ENCODE measurements at places on chromosomes 16 and 17.
A peak's percentile ranks its signal among the peaks of the same experiment; 100 is the strongest.

GRCh38 chr17:13797863-13798262 is 196.1 kb upstream of the HS3ST3A1 start:
- no peak for DNase-seq

DNA sequence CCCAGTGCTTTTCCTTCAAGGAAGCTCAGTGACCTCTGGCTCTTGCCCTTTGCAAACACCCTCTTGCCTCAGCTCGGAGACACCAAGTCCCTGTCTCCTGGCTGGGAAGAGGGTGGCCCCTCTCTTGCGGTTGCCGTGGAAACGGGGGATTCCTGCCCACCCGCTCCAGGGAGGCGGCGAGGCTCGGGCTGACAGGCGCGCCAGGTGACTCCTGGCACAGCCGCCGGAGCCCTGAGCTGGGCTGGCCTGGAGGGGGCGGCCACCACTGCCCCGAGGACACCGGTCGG is 71.4 kb downstream of the ABR start:
- no peak for DNase-seq

DNA sequence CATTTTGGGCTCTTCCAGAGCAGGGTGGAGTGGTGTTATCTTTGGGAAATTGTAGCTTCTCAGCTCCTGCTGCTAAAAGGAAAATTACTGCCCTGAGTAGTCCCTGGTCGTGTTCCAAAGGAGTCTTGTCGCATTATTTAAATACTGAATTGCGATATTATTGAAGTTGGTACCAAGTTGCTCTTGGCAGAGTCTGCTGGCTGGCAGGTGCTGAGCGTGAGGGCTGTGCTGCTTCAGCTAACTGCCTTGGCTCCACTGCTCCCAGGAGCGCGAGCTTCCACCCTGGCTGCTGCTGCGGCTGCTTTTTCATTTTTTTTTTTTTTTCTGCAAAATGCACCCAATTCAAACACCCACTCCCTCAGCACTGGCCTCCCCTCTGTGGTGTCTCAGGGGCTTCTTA is 289.8 kb downstream of the MAF start:
- no peak for DNase-seq

DNA sequence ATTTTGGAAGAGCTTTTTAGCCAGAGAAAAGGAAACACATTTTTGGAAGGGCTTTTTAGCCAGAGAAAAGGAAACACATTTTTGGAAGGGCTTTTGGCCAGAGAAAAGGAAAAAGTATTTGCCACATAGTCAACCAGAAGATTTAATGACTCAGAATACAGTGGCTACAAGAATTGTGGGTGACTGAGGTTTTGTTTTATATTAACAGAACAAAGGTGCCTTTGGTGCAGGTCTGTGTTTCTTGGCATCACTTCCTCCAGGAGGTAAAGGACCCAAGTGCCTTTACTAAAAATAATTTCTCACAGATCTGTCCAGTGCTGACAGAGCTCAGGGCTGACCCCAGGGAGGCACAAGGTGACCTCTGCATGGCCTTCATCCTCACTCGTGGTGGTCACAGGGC is 363.1 kb downstream of the CA10 start:
- no peak for DNase-seq

DNA sequence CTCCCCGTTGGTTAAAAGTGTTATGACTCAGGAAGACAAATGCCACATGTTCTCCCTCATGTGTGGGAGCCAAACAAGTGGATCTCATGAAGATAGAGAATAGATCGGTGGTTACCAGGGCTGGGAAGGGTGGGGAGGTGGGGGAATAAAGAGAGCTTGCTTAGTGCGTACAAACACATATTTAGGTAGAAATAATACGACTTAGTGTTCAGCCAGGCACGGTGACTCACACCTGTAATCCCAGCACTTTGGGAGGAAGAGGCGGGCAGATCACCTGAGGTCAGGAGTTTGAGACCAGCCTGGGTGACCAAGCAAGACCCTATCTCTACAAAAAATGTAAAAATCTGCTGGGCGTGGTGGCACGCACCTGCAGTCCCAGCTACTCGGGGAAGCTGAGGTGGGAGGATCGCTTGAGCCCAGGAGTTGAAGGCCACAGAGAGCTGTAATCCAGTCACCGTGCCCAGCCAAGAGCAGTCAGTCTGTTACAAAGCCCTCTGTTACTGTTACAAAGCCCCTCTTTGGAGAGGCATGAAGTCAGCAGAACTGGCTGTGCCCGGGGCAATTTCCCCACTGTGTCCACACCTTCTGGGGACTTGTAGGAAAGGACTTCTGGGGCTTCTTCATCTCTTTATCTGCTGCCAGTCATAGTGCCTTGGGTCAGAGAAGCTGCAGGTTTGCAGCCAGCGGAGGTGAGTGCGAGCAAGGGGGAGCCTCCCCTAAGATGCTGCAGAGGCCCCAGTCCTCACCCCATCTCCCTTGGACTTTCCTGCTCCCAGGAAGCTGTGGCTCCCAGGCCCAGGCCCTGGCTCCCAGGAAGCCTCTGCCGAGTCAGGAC is 4.3 kb upstream of the ALDH3A1 start:
- no peak for DNase-seq

DNA sequence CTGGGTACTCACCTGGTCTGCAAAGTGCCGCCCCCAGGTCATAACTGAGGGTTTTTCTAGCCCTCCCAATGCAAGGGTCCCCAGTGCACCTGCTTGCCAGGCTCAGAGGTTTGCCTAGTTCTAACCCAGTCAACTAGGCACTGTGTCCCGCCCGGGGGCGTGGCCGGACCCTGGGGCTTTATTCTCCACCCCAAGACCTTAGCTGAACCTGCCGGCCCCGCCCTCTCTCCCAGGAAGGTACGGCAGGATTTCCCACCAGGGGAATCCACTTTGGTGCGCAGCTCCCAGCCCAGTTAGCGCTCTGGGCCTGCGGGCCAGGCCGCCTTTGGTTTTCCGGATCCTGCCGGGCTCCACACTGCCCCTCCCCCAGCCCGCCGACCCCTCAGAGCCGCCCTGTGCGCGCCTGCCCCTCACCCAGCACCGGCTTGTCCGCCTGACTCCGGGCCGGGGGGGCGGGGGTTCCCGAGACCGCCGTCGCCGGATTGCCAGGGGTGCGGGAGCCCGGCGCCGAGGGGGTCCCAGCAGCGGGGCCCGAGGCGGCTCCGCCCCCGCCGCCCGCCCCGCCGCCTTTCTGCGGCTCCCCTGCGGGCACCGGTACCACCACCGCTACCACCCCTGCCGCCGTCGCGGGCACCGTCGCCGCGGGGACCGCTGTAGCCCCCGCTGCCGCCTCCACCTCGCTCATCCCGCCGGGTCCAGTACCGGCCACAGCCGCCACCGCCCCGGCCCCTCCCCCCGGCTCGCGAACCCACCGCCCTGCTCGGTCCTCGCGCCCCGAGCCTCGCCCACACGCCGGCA is 424 bp downstream of the YBX2 start:
- DNase-seq, result no peak

- no peak for DNase-seq
Observed at GRCh38 chr17:38879878-38880665, 10.2 kb downstream of the LASP1 start.

DNA sequence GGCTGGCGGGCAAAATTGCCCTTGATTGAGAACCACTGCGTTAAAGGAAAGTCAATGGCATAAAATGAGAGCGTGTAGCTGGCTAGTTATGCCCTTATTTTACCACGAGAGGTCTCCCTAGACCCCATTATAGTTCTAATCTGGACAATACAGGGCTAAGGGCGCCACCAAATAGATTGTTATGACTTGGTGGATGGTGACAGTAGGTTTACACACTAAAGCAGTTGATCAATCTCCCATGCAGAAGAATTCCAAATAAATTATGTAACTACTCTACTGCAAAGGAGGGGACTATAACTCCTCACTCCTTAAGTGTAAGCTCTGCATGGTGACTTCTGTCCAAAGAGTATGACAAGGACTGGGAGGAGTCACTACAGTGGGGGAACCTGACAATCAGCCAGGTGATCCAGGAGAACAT is 20.4 kb upstream of the YPEL2 start:
- peak; percentile 81 for DNase-seq

- DNase-seq, result peak; percentile 52
Observed at GRCh38 chr17:50865060-50865867, 890 bp downstream of the TOB1 start.

DNA sequence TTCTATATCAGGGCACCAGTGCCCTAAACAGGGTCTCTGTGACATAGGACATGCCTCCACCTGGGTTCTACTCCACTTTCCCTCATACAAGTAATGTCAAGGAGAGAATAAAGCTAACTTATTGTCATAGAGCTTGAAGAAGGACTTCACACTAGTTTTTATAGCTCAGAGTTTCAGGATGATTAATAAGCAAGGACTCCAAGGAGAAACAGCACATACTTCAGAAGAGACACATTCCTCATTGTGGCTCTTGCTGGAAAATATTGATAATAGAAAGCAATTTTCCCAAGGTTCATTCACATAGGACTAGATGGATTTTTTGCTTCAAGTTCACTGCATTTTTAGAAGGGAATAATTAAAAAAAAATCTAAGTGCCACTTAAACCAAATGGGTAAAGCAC is 133.3 kb downstream of the CA10 start:
- no peak for DNase-seq

DNA sequence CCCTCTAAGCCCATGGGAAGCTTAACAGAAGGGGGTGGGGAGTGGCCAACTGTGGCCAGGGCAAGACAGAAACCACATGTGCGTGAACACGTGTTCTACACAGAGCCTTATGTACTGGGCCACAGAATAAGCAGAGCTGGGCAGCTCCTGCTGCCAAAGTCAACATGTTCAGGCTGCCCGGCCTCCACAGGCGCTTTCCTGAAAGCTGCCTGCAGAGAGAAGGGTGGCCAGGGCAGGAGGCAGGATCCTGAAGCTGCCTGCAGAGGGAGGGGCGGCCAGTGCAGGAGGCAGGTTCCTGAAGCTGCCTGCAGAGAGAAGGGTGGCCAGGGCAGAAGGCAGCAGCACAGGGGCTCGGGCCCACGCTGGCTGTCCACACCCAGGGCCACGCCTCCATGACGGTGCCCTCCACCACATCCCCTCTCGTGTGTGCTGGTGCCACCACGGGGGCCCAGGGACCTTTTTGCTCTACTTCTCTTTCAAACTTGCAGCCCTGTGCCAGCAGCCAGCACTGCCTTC is 79.5 kb downstream of the ANKRD11 start:
- no peak for DNase-seq

DNA sequence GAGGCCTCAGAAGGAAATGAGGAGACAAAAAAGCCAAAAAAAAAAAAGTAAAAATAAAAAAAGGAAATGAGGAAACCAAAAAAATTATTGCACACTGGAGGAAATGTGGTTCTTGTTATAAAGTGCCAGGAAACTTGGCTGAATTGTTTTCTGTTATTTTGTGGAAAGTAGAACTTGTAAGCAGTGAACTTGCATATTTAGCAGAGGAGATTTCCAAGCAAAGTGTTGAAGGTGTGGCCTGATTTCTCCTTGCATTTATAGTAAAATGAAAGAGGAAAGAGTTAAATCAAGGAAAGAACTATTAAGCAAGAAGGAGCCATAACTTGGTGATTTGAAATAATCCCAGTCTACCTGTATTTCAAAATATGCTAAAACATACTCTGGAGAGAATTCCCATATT is 34.1 kb upstream of the CPPED1 start:
- DNase-seq, result no peak

GRCh38 chr17:6592173-6592572 is 35.8 kb upstream of the PITPNM3 start:
- no peak for DNase-seq

GRCh38 chr17:72622661-72623433 is 469.6 kb downstream of the SLC39A11 start:
- DNase-seq, result no peak

GRCh38 chr16:56610609-56611111 is 2.3 kb downstream of the MT2A start:
- DNase-seq, result no peak

- no peak for DNase-seq
Observed at GRCh38 chr16:84357191-84357651, 11.1 kb upstream of the ATP2C2 start.

DNA sequence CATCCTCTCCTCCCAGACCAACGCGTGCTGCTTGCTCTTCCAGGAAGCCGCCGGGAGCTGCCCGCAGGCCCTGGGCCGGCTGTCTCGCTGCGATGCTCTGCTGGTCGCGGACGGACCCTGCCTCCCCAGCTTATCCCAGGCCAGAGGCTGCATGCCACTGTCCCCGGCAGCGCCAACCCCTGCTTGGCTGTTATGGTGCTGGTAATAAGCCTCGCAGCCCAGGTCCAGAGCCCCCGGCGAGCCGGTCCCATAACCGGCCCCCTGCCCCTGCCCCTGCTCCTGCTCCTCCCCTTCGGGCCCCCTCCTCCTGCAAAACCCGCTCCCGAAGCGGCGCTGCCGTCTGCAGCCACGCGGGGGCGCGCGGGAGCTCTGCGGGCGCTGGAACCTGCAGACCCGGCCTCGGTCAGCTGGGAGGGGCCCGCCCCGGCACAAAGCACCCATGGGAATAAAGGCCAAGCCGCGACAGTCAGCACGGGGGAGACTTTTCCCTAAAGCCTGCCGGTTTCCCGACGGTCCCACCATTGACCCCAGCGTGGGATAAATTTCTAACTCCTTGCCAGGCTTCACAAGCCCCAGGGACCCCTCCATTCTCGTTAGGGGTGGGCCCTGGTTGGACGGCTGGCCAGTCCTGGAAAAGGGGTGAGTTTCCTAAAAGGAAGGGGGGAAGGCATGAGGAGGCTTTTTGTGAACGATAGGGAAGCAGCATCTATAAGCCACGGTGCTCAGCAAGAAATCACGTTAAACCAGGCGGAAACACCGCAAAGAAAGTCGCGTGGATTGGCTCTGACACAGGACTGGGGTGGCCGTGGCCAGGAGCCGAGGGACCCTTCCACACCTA is 11.2 kb downstream of the ENPP7 start:
- DNase-seq, result peak; percentile 81

GRCh38 chr17:80030730-80031410 is 4.8 kb downstream of the TBC1D16 start:
- DNase-seq, result no peak

DNA sequence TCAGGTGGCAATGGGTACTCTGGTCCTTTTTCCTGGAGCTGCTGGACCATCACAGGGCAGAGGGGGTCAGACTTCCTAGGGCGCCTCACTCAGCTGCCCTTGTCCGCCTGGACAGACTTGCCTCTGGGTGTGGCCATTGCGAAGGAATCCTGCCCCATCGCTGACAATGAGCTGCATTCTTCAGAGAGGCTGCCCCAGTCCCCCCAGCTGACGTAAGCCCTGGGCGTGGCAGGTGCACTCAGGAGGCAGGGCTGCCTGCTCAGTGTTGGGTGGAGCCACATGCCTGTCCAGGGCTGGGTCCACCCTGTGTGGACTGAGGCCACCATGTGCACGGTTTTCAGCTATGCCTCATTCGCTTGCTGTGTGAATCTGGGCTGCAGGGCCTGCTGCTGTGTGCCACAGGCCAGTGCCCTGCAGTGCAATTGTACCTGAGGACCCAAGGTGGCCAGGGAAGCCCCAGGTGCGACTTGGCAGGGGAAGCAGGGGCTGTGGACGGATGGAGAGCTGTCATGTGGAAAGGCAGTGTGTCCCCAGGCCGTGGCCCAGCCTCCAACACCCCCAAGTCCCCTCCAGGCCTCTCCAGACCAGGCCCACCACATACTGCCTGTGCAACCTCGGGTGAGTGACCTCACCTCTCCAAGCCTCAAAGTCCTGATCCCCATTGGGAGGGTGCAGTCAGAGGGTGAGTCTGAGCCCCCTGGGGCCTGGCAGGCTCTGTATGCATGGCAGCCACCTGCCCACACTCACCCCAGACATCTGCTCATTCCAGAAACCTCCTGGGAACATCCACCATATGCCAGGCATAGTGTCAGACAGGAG is 14.0 kb upstream of the MPRIP start:
- DNase-seq, result peak; percentile 68

- no peak for DNase-seq
Observed at GRCh38 chr16:74169687-74170376, 126.8 kb upstream of the PSMD7 start.
